ENCODE measurements at places on chromosomes 11 and 22.

DNA sequence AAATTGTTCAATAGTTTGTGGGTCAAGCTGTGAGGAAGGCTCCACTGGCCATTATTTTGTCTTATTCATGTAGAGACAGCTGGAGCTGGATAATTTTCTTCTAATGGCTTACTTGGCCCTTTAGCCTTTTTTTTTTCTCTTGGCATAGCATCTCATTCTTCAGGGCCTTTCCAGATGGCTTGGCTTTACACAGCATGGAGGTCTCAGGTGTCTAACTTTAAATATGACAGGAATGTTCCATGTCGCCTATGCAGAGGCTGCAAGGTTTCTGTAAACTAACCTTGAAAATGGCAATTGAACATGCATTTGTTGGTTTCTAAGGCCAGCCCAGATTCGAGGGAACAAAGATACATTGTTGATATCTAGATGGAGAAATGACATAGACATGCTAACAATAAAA lies 247.9 kb upstream of the CNTN5 start:
- DNase-seq: no peak

DNA sequence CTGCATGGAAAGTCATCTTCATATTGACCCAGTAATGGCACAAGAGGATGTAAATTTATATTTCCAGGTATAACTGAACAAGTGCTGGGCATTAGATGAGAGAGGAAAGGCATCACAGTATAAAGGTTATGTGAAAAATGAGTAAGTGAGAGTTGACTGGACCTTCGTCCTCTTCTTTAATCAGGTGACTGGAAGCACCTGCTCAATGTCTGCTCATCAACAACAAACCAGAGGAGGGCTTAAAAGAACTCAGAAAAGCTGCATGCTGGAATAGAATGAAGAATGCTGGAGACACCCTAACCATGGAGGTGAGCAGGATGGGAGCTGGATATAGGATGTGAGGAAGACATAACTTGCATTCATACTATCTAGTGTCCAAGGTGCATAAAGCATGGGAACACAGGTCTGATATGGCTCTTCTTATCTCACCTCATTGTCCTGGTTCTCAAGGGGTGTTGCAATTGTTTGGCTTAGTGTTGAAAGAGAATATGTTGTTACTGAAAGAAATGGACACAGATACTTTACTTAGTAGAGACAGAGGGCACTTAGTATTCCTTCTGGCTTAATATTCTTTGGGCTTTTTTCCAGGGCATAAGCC lies 7.3 kb upstream of the SLC22A9 start:
- no peak for DNase-seq

DNA sequence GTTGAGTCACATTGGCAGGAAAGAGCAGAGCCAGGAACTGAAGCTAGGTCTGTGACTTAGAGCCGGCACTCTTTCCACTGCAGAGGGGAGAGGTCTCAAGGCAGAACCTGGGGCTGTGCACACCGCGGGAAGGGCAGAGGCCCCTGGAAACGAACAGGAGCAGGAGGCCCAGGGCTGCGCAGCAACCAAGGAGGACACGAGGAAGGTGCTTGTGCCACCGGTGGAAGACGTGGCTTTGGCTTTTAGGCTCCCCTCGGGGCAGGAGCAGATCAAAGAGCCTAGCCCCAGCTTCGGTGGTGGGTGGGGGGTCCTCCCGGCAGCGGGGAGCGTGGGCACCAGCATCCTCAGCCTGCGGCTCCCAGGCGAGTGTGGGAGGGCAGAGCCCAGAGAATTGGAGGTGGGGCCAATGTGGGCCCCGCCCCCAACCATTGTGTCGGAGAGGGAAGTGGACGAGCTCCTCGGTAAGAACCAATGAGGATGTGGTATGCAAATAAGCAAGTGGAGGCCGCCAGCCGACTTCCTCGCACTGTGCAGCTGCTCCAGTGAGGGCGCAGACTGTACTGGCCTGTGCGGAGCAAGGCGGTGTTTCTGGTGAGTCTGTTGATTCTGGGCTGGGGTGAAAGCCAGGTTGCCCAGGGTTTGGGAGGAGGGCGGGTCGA lies at the start of gene CCDC116:
Gene CCDC116, plus strand, starts transcription at position 524 of the 659 bp plus-strand sequence. CDS start 422 bp downstream, outside the sequence.
- no peak for DNase-seq

DNA sequence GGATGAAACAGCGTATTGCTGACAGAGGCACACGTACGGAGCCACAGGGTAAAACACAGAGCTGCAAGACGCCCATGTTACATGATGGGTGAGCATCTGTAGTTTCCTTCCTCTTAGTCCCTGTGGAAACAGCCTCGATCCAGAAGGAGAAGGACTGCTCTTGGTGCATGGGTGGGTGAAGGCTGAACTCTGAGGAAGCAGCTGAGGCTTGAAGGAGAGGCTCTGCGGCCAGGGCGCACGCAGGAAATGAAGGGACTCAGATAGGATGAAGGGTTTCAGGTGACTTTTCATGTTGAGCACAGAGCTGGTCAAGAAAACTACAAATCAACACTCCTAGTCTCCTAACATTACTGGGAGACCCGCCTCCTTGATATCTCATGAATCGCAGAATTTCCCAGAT lies 65.7 kb upstream of the ADA2 start:
- DNase-seq: no peak

- peak; percentile 65 for DNase-seq
These were observed 39.7 kb downstream of the FLI1 start for GRCh38 chr11:128733440-128734102.

- DNase-seq: no peak
These were observed 39.8 kb downstream of the GAB2 start for GRCh38 chr11:78377625-78378418.

DNA sequence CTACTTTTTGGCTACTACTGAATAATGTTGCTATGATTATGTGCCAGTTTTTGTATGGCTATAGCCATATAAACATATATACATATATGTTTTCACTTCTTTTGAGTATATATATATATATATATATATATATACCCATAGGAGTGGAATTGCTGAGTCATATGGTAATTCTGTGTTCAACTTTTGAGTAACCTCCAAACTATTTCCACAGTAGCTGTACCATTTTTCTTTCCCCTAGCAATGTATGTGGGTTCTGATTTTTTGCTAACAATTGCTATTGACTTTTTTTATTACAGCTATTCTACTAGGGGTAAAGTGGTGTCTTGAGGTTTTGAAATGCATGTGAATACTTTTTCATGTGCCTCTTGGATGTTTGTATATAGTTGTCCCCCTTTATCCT lies 30.4 kb downstream of the CBL start:
- no peak for DNase-seq

- no peak for DNase-seq
These were observed 68.8 kb upstream of the SCUBE2 start for GRCh38 chr11:9160166-9160565.

Data from brain microvascular endothelial cell (primary cell).